Stimulated activated CD4-positive, alpha-beta T cell treated with anti-CD3 and anti-CD28 coated beads, Interleukin-4, amount 100 ng/mL, for 48 hours (primary cell): ENCODE measurements at places on chromosomes 7 and 10.

DNA sequence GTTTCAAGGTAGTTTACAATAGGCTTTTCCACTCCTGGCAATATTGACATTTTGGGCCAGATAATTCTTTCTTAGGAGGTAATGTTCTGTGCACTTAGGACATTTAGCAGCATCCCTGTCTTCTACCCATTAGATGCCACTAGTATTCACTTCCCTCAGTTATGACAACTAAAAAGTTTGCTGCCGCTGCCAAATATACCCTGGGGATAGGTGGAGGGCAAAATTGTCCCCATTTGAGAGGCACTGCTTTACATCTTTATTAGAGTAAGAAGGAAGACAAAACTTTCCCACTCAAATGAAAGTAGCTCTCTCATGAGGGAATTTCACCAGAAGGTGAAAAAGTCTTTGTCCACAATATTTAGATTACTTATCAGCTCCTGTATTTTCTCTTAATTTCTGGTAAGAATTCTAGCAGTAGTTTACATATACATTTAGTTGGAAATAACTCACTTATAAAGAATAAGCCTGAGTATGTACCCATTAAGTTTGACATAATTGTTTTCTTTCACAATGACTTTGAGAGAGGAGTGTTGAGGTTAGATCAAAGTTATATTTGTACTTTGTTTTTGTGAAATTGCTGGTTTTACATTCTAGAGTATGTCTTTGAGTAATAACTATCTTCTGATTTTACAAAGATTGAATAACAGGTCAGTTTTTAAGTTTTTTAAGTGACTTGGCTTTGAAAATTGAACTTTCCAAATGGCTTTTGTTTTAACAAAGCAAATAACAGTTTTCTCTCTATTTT, 46.0 kb downstream of the HELLS start:
- no peak for DNase-seq

GRCh38 chr7:133109816-133110215, 27.9 kb upstream of the CHCHD3 start:
- DNase-seq: no peak

DNA sequence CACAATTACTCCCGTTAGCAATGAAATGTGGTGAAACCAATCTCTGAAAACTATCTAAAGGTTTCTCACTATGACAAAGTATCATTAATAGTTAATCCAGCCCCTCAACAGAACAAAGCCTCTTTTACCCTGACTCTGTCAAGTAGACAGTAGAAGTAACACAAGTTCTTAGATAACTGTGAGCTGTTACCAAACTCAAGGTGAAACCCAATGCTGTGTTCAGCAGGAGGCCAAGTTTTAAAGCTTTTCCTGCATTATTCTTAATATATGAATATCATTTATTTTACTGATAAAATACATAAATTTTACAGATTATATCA, 109.1 kb downstream of the SRPK2 start:
- no peak for DNase-seq

DNA sequence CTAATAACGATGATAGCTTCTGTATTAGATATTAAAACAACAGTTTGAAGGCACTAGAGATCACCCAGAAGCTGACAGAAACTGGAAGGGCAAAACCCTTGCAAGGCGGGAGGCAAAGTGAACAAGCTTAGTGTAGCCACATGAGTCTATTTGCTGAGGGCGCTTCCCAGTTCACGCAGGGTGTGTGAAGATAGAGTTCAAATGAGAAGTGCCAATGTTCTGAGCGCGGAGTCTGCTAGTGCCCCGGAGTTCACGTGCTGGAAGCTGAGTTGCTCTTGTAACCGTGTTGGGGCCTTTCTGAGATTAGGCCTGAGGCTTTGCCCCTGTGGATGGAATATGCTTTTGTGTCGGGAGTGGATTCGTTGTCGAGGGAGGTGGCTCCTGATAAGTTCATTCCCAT, 16.6 kb upstream of the GTPBP4 start:
- no peak for DNase-seq

DNA sequence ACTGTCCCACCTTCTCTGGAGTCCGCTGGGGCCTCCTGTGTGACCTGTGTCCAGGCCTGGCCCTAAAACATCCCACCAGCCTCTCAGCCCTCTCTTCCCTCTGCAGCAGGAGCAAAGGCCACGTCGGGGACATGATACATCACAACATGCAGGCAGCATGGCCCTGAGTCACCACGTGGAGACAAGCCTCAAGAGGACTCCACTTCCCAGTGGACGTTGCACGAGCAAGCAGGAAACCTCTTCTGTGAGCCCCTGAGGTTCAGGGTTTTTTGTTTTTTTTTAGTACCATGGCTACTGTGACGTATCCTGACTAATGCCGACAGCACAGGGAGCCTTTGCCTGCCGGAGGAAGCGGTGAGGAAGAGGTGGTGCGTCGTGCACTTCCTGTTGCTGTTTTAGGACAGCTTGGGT, 165.9 kb downstream of the DNAJB6 start:
- no peak for DNase-seq

DNA sequence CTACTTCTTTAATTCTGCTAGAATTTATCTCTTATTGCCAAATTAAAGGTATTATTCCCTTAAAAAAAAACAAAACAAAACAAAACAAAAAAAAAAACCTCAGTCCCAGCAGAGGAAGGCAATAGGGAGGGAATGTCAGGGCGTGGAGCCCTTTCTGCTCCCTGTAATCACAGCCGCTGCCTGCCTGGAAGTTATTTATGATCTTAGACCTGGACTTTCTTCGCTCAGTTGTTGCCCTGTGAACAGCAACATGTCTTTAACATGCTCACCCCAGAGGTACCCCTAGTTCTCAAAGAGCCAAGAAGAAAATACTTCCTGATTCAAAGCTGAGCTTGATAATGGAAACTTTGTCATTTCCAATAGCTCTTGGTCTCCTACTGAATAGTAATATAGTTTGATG, 7.7 kb downstream of the FAM180A start:
- no peak for DNase-seq

- no peak for DNase-seq
Observed at GRCh38 chr10:14564268-14564744, 210.4 kb downstream of the FAM107B start.

DNA sequence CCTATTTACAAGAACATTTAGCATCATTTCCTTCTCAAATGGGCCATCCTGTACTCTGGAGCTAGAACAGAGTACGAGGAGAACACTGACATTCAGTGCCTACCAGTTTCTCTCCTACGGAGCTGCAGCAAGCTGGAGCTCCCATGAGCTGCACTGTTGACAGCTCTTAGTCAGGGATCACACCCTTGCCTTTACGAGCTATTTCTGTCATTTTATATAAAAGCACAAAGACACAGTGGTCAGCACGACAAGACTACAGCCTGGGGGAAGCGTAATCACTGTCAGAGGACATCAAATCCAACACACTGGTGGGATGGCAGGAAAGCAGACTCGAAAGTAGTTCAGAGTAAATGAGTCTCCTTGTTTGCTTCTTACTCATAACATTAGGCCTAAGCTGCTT, 2.7 kb downstream of the CDCA7L start:
- no peak for DNase-seq

GRCh38 chr10:58943256-58943890, 233.1 kb upstream of the PHYHIPL start:
- DNase-seq: no peak

- DNase-seq: no peak
Observed at GRCh38 chr7:95589031-95589430, 7.3 kb downstream of the PDK4 start.

- no peak for DNase-seq
Observed at GRCh38 chr10:26488344-26488743, 50.2 kb downstream of the APBB1IP start.

DNA sequence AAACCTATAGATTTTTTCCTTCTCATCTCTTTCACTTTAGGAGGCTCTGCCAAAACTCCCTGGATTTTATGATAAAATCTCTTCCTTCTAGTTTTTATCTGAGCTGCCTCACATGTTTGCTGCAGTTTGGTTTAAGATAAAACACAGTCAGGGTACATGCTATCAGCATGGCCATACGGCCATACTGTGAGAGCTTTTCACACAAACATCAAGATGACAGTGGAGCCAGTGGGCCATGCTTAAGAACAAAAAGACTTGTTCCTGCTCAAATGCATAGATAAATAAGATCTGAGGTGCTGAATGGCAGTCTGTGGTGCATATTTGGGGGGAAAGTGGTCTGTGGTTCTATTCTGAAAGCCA, 91.0 kb downstream of the ELMO1 start:
- no peak for DNase-seq

GRCh38 chr7:122886357-122887081, at the start of gene CADPS2:
Gene CADPS2 (minus strand): TSS chr7:122886460. CDS start chr7:122886337, 123 bp downstream.
- DNase-seq: peak; percentile 14

DNA sequence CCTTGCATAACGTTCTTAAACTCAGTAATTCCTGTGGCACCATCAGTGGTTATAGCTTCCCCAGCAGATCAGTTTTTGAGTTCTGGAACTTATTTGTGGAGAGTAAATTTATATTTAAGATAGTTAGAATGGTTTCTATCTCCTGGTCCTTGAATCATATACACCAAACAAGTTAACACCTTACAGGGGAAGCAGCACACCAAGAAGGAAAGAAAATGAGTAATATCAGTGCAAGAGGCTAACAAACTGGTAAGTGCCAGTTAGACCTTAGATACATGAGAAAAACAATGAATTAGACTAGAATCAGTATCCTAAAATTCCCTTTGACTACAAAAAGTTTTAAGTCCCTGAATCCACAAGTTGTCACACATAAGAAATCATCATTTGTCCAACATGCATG, 54.2 kb downstream of the ABI1 start:
- no peak for DNase-seq

DNA sequence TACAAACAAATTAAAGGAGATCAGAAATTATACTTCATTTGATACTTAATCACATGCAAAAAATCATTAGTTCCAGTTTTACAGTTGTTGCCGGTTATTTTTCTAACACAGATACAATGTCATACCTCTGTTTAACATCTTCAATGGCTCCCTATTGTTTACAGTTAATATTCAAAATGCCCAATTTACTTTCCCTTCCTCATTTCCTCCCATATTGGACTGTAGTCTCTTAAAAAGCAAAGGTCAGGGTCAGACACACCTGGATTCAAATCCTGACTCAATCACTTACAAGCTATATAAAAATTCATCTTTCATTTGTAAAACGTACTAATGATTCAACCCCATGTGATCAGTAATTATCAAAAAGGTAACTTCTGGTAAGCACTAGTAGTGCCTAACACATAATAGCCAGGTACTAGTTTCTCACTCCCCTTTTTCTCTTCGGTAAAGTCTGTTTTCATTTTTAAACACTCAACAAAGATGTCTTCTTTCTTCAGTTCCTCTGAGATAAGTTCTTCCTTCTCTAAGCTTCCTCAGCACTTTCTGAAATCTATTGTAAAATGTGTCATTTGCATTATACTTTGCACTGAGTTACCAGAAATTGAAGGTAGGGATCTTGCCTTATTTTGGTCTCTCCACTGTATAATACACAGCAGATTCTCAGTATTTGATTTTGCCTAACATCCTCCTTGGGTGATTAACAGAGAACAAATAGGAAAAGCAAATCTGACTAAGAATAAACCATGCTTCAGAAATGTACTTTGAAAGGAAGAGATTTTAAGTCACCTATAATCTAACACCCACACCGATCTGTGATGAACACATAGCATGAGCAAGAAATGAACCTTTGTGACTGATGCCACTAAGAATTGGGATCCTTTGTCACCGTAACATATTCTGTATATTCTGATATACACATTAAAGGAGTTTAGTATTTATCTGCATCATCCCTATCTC, 16.1 kb downstream of the KMT2C start:
- DNase-seq: no peak

GRCh38 chr7:106792233-106792926, 72.7 kb upstream of the PIK3CG start:
- no peak for DNase-seq

- DNase-seq: no peak
Observed at GRCh38 chr10:77771450-77771849, 133.8 kb upstream of the KCNMA1 start.

DNA sequence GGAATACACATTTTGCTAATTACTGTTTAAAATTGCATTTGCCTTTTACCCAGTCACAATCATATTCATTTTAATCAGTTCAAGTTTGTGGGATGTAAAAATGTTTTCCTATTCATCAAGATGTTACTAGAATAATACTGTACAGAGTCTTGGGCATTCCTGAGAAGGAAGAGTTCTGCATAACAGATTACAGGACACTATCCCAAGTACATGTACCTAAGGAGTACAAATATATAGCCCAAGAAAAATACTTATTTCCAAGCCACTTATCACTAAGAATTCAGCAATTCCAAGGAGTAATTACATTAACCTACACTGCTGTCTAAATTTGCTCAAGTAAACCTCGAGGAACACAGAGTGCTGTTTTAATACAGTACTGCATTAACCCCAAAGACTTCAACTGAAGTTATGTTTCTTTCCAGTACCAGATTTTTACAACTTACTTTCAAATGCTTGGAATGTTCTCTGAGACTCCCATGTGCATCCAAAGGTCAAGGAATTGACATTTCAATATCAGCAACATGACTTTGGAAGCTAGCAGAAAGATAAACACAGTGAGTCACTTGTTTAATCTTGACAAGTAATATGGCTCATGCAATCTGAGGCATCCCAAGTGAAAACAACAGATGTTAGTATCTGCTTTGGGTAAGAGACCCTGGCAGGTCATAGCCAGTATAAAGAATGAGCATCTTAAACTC, 125.4 kb upstream of the BET1 start:
- DNase-seq: no peak
